ENCODE measurements at places on chromosomes 1 and 21.

- DNase-seq, result no peak
These were observed 53.8 kb upstream of the ATP1B1 start for GRCh38 chr1:169052727-169053126.

DNA sequence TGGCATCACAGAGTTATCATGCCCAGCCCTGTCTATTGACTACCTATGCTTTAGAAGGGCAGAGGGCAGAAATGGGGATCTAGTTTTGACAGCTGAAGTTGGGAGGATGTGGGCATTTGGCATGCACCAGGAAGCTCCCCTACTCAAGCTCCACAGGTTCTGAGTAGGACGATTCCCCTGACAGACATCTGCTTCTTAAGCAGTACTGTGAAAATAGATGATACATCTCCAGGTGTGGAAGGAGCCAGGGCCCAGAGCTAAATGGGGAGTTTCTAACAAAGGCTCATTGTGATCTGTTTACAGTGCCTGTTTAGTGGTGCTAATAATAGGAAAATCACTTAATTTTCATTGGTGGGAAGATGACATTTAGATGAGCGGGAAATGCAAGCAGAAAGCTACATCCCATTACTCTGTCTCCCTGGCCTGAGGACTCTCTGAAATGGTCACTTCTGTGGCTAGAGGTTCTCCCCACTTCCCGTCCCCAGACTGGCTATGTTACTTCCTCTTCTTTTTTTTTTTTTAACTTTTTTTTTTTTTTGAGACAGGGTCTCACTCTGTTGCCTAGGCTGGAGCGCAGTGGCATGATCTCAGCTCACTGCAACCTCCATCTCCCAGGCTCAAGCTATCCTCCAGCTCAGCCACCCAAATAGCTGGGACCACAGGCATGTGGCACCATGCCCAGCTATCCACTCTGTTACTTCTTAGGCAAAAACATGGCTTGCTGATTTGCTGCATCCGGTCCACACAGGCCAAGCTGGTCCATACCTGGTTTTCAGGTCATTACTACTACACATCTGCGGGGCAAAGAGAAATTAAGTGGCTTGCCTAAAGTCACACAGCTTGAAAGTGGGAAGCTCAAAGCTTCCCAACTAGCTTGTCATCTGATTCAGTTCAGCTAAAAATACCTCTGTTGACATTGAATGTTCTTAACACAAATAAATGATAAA is 23.2 kb upstream of the CNIH3 start:
- DNase-seq, result no peak

- no peak for DNase-seq
These were observed 14.5 kb downstream of the KDF1 start for GRCh38 chr1:26945728-26946127.

DNA sequence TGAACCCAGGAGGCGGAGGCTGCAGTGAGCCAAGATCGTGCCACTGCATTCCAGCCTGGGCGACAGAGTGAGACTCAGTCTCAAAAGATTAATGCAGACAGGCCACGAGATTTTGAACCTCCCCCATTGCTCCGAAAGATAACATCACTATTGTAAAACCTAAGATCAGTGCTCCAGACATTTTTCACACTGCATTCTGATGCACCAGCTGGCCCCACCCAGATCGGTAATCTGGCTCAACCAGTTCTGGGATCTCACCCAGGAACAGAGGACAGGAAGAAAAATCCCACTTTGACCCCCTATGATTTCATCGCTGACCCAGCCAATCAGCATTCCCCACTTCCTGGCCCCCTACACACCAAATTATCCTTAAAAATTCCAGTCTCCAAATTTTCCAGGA is 10.7 kb upstream of the CSRP1 start:
- no peak for DNase-seq

DNA sequence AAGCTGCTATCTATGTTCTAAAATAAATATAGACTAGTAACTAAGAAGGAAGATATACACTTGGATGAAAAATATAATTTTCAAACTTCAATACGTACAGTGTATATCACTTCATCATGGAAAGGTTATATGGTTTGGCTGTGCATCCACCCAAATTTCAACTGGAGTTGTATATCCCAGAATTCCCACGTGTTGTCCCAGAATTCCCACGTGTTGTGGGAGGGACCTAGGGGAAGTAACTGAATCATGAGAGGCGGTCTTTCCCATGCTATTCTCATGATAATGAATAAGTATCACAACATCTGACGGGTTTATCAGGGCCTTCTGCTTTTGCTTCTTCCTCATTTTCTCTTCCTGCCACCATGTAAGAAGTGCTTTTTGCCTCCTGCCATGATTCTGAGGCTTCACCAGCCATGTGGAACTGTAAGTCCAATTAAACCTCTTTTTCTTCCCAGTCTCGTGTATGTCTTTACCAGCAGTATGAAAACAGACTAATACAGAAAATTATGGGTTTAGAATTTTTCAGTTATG is 10.7 kb downstream of the NEGR1 start:
- DNase-seq, result no peak

- no peak for DNase-seq
These were observed 50.6 kb downstream of the TNFRSF8 start for GRCh38 chr1:12113433-12114339.

DNA sequence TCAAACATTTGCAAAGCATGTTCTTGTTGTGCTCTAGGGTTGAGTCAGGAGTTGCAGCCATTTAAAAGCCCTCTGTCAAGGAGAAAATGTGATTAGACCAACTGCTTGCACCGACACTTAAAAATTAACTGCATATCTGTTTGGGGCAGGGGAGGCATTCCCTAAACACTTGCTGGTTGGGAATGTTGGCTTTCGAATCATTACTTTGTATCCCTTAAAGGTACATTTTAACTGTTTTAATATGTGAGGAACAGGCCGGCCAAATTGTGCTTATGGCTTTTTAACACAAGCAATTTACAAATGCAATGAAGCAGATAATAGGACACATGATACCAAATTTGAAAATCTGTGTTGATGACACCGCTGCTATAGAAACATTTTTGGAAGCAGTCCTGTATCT is 159.1 kb downstream of the LHX8 start:
- no peak for DNase-seq

- no peak for DNase-seq
These were observed 119.3 kb upstream of the ZC3H12A start for GRCh38 chr1:37354876-37355650.

- DNase-seq, result no peak
These were observed 20.3 kb downstream of the MECR start for GRCh38 chr1:29210278-29211085.

- no peak for DNase-seq
These were observed 58.2 kb upstream of the GADD45A start for GRCh38 chr1:67626861-67627235.

GRCh38 chr1:196317535-196318522 is 290.4 kb downstream of the KCNT2 start:
- DNase-seq, result no peak

DNA sequence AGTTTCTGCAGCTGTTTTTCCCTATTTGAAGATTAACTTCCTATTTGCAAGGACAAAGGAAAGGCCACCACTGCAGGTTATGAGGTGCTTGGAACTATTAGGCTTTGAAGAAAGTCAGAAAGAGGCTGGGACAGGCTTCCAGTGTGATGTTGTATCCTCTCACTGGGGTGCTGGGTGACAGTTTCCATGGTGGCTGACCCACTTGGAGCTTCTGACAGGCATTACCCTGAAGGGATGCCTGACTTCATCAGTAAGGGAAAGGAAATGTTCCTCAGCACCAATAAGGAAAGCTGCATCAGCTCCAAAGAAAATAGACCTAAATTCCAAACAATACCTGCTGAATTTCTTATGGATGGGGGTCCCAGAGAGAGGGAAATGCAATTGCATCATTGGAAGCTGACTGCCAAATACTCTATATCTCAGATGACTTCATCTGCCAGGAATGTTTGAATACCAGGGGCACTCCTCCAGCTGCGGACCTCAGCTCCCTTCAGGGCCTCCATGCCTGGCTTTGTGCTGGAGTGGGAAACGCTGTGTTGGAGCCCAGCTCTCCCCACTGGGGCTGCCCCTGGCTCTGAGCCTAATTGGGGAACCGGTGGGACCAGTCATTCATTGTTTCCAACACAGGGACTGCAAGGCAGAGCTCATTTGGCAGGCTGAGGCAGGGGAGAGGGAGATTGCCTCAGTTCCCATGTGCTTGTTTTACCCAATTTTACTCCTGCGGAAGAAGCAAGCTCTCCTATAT is 76.6 kb downstream of the RGL1 start:
- DNase-seq, result peak; percentile 22

GRCh38 chr1:54257346-54257620 is 57.3 kb downstream of the MRPL37 start:
- no peak for DNase-seq

GRCh38 chr1:41442697-41443251 is 41.7 kb downstream of the EDN2 start:
- DNase-seq, result no peak

GRCh38 chr1:117587499-117588356 is 18.1 kb upstream of the TENT5C start:
- no peak for DNase-seq

GRCh38 chr1:244937099-244937498 is 72.8 kb upstream of the HNRNPU start:
- DNase-seq, result no peak

DNA sequence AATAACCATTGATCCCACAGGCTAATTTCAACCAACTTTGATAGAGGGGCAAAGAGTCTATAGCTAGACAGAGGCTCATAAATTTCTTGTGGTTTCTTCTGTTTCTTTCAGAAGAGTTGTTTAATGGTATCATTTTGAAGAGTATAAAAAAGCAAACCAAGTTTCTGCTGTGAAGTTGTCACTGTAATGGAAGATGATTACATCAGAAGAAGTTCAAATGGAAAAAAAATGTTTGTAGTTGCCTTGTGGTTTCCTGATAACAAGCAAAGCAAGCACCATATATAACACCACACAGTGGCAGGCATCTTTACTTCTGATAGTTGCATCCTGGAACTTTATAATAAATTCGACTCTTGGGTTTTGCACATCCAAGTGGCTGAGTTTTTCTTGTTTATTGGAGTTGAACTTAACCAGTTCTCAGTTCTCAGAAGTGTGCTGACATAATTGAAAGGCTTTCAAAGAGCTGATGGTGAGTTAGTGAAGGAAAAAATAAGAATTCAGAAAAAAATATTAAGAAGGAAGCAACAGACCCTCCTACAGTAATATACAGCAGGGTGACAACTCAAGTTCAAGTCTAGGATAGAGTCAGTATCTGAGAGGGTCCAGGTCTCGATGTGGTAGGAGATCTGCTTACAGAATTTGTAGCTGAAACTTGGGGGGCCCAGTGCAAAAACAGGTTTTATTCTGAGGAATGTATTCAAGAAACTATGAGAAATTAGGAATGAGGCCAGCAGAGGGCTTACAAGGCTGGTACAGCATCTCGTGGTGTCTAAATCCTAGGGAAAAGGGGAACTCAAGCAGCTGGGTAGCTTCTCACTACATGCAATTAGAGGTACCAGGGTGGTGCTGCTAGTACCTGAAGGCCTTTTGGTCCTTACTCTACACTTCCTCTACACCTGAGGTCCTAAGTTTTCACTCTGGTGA is 123.5 kb downstream of the CRB1 start:
- DNase-seq, result no peak

All from occipital lobe (tissue), 3 donors.